ENCODE measurements at places on chromosomes 12 and 14. TPM values are rescaled to one million over a fixed set of nuclear protein-coding genes. Genes with fewer than 3 reads are reported as not detected.

TAS2R50 gene
- total RNA-seq = 2.0 TPM

GALNT8 gene
- total RNA-seq = 2.9 TPM

SYT10 gene
- total RNA-seq = not detected

DHH gene
- total RNA-seq = 0.09 TPM

TAS2R9 gene
- total RNA-seq = not detected

SLC24A4 gene
- not detected for total RNA-seq

CCDC92 gene
- 17.6 TPM for total RNA-seq

AKAP3 gene
- 0.93 TPM for total RNA-seq

GTF2H3 gene
- total RNA-seq = 49.6 TPM

INF2 gene
- total RNA-seq = 169 TPM

IFNG gene
- 3.4 TPM for total RNA-seq

SLCO1A2 gene
- total RNA-seq = 0.02 TPM

TOMM20L gene
- not detected for total RNA-seq

E2F7 gene
- 19.6 TPM for total RNA-seq

G2E3 gene
- total RNA-seq = 38.5 TPM

HOXC6 gene
- total RNA-seq = not detected

PTPN11 gene
- total RNA-seq = 100 TPM

TSPAN8 gene
- total RNA-seq = not detected

FKBP3 gene
- total RNA-seq = 66.7 TPM

KLRD1 gene
- 0.70 TPM for total RNA-seq
